LHCN-M2 (cell line): ENCODE measurements at places on chromosomes 2 and 18.

DNA sequence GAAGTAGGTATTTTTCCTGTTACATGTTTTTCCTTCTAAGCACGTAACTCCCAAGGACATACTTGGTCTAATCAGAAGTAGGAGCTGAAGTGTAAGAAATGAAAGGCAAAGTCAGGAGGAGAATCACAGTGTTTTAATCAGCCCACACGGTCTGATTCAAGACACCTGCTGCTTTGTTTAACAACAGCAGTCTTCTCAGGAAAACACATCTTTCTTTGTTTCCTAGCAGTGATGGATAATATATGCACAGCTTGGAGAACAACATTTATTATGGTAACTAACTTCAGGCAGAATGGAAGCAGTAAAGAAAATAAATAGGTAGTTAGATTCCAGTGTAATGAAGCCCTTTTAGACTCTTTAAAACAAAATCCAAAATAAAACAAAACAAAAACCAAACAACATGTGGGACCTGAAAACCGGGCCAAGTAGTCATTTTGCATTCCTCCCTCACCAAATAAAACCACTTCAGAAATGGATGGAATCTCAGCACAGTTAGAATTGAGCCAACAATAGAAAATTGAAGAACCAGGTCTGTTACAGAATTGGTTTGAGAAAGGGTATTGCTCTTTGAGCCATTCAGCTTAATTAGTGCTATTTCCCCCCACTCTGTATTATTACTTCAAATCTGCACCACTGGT, 61.1 kb upstream of the UGP2 start:
- no peak for DNase-seq

- no peak for DNase-seq
These were observed 99.0 kb downstream of the DGKD start for GRCh38 chr2:233453111-233453915.

GRCh38 chr2:29951576-29951975, 30.2 kb upstream of the ALK start:
- DNase-seq, result no peak

GRCh38 chr2:110653861-110654260, 24.0 kb downstream of the BUB1 start:
- no peak for DNase-seq

GRCh38 chr18:44770641-44771040, 90.0 kb downstream of the SETBP1 start:
- no peak for DNase-seq

DNA sequence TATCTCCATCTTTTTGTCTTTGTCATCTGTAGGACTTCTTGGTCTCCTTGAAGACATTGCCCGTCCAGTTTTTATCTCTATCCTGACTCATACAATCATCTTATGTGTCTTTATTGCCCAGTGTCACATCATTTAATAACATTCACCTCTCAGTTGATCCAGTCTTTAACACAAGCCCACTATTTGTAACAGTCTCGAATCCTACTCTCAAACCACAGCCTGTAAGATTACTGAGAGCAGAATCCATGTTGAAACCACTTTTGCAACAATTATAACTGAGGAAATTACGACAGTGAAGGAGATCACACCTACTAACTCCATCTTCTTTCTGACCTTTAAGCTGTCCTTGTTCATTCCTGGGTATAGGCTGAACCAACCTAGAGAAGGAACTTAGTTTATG, 1206.0 kb upstream of the ZEB2 start:
- no peak for DNase-seq

GRCh38 chr2:63765117-63765516, 76.6 kb upstream of the UGP2 start:
- no peak for DNase-seq

- DNase-seq, result no peak
These were observed 1257.0 kb upstream of the GYPC start for GRCh38 chr2:125398738-125399524.

GRCh38 chr2:173881886-173882285, 83.3 kb downstream of the SP3 start:
- no peak for DNase-seq

DNA sequence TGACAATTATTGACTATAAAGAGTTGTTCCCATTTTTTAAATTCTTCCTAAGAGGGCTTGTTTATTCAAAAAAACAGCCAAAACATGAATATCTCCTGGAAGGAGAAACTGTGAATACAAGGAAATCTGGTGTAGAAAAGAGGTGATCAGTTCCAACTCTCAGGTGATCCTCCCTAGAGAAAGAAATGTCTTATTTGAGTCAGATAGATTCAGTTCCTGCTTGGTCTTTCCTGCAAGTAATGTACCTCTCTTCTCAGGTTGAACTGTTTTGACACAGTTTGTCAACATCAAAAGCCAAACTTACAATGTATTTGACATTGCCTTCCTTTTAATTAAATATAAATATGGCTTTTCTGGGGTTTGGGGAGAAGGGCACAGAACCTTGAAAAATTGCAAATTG, 567.4 kb downstream of the ARHGAP15 start:
- DNase-seq, result no peak
